ENCODE measurements at places on chromosomes 3 and 15.
A peak's percentile ranks its signal among the peaks of the same experiment; 100 is the strongest.

DNA sequence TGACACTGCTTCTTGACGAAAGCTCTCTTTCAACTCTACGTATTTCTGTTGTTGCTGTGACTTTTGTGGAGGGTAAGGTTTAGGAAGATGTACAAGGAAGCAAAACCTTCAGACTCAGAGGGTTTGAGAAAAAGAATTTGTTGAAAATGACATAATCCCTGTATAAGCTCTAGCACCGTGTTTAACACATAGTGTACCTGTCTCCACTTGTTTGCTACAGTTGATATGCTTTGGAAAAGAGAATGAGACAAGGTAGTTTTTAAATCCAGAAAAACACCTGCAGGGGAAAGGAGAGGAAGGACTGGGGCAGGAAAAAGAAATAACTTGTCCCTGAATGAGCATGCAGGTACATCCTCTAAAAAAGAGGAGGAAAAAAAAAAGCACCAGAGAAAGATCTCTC is 29.6 kb upstream of the CP start:
- DNase-seq = no peak

DNA sequence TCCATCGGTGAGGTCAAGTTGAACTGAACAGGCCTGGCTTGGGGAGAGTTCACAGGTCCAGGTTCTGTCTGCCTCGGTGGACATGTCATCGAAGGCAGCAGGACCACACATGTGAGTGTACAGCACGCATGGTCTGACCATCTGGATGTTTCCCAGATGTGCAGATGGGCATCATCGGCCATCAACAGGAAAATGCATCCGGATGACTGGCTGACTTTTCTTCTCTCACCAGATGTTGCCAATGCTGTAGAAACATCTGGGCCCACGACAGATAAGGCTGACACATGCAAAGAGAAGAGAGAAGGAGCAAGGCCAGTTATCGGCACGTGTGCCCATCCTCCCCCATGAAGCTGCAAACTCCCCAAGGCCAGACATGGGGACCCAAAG is 45.1 kb downstream of the NOX5 start:
- DNase-seq = no peak

GRCh38 chr3:68996356-68996995 is 17.0 kb downstream of the EOGT start:
- DNase-seq = no peak

DNA sequence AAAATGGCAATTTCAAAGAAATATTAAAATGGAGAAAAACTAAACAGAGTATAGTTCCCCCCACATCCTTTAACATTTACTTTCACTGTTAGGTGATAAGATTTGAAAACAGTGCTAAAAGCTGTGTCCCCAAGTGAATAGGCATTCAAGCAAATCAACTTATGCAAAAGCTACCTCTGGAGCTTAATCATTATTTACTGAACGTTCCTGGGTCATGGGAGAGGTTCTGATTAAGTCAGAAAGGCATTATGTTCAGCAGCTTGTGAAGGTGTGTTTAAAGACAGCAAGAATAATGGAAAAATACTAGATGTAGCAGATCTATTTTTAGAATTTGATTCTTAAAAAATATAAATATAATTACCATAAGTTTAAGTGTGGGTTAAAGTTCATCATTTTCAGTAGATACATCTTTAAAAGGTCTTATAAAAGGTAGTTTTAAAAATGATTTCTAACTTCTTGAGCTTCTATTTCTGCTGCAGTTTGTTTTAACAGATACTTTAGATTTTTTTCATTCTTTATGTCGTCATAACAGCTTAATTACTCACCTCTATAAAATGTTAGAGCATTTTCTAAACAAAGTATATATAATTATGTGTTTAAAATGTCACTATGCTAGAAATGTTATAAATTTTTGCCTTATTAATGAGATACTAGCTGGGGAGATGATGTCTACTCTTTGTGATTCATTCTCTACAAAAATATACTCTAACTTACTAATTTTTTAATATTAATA is 127.9 kb downstream of the MITF start:
- no peak for DNase-seq

- DNase-seq = no peak
Observed at GRCh38 chr15:47513471-47513870, 203.8 kb upstream of the SEMA6D start.

DNA sequence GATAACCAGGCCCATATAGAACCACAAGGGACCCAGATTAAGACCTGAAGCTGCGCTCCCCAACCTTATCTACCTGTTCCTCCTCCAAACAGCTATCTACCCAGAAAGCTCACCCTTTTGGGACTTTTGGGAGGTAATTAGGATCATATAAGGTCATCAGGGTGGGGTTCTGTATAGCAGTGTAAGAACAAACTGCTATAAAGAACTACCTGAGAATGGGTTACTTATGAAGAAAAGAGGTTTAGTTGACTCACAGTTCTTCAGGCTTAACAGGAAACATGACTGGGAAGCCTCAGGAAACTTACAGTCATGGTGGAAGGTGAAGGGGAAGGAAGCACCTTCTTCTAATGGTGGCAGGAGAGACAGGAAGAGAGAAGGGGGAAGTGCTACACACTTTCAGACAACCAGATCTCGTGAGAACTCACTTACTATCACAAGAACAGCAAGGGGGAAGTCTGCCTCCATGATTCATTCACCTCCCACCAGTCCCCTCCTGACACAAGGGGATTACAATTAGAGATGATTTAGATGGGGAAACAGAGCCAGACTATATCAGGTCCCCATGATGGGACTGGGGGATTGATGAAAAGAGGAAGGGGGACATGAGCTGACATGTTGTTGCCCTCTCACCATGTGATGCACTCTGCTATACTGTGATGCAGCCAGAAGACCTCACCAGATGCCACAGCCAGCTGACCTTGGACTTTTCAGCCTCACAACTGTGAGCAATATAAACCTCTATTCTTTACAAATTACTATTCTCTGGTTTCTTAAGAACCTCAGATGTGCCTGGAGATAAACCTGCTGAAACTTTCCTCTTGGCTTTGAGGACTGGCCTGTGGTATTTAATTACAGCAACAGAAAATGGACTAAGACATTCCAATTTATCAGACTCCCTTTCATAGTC is 15.3 kb upstream of the FMN1 start:
- DNase-seq = no peak

DNA sequence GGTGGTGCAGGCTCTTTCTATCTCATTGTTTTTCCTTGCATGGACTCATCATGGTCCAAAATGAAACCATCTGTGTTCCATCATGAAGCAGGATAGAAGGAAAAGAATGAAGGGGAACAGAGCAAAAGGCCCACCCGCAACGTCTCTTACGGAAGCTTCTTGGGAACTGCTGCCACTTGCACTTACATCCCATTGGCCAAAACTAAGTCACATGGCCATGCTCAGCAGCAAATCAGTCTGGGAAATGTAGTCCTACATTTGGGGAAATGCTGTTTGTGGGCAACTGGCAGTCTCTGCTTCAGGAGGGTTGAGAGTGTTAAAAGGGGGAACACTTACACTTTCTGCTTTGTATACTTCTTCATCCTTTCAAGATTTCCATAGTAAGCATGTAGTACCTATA is 191.6 kb downstream of the SV2B start:
- DNase-seq = no peak

GRCh38 chr3:183439515-183439914 is 11.1 kb upstream of the MCF2L2 start:
- no peak for DNase-seq

DNA sequence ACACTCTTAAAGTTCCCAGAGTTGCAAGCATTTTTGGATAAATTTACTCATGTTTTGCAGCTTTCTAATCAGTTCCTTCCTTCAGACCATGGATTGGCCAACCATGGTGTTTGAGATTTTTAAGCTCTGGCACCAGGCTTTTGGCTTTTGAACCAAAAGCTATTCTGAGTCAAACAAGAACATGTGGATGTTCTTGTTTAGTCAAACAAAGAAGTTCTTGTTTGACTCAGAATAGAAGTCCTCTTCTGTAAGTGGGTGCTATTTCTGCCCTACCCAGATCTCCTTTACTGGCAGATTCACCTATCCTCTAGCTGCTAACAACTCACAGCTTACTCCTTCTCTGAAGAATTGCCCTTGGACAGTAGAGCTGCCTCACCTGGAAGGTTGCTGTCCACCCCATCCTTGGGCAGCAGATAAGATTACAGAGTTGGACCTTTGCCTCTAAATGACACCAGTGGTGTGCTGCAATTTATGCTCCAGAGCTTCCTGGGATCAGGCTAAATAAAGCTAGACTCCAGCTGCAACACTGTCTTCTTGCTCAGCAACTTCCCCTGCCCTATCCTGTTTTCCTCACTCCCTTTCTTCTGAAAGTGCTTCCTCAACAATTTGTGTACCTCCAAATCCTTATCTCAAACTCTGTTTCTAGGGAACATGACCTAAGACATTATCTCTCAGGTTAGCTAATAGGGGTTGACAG is 65.6 kb downstream of the COL6A6 start:
- DNase-seq = peak; percentile 13

DNA sequence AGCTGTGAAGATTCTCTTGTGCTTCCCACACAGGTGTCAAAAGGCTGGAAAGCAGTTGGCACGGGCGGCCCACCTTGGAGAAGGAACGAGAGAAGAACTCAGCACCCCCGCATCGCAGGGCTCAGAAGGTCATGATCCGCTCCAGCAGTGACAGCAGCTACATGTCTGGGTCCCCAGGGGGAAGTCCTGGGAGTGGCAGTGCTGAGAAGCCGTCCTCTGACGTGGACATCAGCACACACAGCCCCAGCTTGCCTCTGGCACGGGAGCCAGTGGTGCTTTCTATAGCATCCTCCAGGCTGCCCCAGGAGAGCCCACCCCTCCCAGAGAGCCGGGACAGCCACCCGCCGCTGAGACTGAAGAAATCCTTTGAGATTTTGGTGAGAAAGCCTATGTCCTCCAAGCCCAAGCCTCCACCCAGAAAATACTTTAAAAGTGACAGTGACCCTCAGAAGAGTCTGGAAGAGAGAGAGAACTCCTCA is 31.4 kb downstream of the STARD5 start:
- peak; percentile 18 for DNase-seq

GRCh38 chr3:171101982-171102641 is 75.6 kb upstream of the SLC2A2 start:
- DNase-seq = no peak

- no peak for DNase-seq
Observed at GRCh38 chr3:161148832-161149475, 43.8 kb upstream of the B3GALNT1 start.

DNA sequence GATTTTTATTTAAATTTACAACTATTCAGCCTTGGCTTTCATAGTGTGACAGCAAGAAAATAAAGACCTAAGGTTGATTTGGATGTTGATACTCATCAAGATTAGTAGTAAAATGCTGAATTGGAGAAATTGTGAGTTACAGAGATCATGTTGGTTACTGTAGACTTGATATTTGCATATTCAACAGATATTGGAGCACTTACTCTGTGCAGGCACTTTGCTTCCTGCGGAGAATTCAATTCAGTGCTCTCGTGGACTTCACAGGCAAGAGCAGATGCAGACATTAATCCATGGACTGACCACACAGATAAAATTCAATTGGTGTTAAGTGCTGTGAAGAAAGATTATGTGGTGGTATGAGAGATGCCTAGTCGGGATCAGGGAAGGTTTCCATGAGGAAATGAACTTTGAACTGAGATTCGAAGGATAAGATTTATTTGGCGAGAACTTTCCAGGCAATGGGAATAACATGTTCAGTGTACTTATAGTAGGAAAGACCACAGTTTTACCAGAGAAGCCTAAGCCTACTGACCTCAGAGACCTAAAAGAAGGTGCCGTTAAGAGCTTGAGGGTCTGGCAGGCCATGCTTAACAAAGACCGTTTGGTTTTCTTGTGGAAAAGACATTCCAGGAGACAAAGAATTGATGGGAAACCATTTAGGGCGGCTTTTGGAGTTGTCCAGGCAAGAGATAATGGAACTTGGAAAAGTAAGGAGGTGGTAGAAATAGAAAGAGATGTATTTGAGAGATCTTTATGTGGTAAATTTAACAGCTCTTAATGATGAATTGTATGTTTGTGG is 4.3 kb downstream of the SELENOT start:
- no peak for DNase-seq

GRCh38 chr3:153028381-153028780 is 133.6 kb upstream of the RAP2B start:
- DNase-seq = no peak

DNA sequence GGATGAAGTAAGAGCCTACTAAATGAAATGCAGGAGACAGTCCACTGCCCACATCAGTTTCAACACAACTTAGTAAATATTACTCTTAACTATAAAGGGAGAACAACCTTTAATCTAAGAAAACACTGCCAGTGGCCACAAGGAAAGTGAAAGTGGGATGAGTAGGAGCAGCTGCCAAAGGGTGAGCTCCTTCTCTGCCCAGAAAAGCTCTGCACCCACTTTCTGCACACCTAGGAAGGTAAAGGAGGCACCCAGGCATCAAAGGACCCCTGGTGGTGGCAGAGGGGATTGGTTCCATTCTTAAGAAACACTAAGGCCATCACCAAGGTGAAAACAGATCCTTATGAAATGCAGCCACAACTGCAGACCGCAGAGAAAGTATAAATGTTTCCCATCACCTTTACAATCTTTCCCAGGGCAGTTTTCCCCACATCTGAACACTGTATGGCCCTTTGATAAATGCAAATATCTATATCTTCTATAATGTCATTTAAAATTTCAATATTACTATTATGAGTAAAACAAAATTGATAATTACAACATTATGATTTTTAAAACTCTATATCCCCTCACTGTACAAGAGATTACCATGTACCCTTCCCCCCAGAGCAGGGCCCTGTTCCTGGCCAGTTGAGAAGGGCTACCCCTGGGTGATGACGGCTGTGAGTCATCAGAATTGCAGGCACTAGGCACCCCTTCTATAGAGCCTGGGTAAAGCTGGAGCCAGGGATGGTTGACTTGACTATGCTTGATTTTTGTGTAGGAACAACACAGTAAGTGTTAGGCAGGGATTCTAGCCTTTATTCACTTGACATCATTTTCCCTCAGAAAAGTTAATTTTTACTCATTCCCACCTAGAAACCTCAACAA is 92.0 kb downstream of the SNRK start:
- DNase-seq = peak; percentile 54

DNA sequence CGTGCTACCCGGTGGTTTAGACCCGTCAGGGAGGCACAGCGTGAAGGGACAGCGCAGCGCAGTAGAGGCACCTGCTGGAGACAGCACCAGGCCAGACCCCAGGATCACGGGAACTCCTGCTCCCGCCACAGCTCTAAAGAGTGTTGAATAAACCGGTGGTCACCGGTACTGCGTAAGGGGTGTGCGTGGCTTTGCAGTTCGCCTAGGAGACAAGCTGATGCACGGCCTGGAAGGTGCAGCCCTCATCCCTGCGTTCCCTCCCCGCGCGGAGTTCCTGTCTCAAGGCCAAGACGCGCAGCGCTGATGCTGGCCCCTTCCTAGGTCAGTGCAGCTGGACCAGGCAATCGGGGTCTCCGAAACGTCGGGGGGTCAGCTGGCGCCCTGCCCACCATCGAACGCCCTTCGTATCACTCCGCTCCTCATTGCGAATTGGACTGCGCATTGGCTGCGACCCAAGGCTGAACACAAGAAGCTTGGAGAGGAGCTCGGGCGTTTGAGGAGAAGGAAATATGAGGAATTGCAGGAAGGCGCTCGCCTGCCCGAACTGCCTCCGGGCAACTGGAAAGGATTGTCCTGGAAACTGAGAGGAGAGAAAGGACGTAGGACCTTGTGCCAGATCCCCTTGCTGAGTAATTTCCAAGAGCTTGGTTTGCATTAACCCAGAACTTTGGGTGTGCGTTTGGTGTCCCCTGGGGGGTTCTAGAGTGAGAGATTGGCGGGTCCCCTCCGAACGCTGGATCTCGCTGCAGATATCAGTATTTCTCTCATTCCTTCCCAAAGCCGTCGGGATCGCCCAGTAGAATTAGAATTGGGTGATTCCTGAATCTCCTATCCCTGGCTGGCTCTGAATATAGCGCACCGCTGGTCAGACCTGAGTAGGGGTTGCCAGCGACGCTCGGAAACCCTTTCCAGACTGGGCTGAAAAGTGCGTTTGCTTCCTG is 2.3 kb upstream of the SOX14 start:
- no peak for DNase-seq
